ENCODE measurements at places on chromosomes 4 and X. TPM values are rescaled to one million over a fixed set of nuclear protein-coding genes. Genes with fewer than 3 reads are reported as not detected.

BANK1 gene
- total RNA-seq, result under 0.01 TPM

EDA gene
- under 0.01 TPM for total RNA-seq

GRCh38 chrX:48864210-48864609 lies 28.8 kb upstream of the PCSK1N start:
- no peaks in the 10 kb centered on the region for H3K4me1 ChIP-seq
- no peaks in the 10 kb centered on the region for H3K27me3 ChIP-seq
- H3K4me3 ChIP-seq, result no peak overlapping the region

ATP6AP2 gene
- 76.2 TPM for total RNA-seq

DNA sequence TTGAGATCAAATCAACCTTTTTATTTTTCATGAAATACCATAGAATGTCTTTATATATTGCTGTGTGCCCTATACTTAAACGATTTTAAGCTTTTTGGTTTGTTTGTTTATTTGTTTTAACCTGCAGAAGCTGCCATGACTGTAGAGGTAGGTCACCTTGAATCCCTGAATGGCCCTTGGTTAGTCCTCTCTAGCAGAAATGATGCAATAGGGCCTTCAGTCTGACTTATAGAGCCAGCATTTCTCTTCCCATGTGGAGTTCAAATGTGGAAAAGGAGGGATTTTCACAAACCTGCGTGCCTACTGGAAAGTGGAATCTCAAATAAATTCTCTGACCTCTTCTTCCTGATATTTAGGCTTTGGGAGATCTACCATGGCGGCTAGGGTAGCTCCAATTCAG lies 327.9 kb downstream of the MAPK10 start:
- DNase-seq, result no peak
- H3K27me3 ChIP-seq, result no peaks in the 10 kb centered on the region
- peaks cover 13% of the 10 kb centered on the region for H3K4me1 ChIP-seq
- no peaks in the 10 kb centered on the region for H3K36me3 ChIP-seq

ARX gene
- total RNA-seq, result not detected

DNA sequence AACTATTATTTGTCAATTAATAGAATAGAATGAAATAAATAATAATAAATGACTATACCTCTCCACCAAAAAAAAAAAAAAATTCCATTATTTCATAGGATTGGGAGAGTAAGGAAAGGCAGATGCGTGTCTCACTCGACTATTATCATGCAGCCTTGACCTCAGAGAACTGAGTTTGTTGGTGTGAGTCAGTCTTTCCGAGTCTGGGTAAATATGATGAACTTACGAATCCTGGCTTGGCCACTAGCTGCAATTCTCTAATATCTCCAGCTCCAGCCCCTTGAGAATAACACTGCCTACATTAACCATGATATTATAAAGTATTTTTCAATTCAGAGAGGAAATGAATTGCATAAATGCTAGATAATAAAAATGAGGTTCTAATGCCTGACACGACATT lies 46.6 kb upstream of the DHX15 start:
- no peaks in the 10 kb centered on the region for H3K36me3 ChIP-seq
- no peak overlapping the region for H3K4me3 ChIP-seq
- DNase-seq, result no peak
- H3K4me1 ChIP-seq, result no peaks in the 10 kb centered on the region
- no peaks in the 10 kb centered on the region for H3K27me3 ChIP-seq
- no peak overlapping the region for H3K27ac ChIP-seq

- H3K4me1 ChIP-seq, result no peaks in the 10 kb centered on the region
- DNase-seq, result peak; percentile 18
- no peak overlapping the region for H3K4me3 ChIP-seq
- H3K27me3 ChIP-seq, result no peaks in the 10 kb centered on the region
These were observed 524.1 kb downstream of the IL15 start for GRCh38 chr4:142160509-142160908.
